ENCODE measurements at places on chromosomes 3 and 15.

DNA sequence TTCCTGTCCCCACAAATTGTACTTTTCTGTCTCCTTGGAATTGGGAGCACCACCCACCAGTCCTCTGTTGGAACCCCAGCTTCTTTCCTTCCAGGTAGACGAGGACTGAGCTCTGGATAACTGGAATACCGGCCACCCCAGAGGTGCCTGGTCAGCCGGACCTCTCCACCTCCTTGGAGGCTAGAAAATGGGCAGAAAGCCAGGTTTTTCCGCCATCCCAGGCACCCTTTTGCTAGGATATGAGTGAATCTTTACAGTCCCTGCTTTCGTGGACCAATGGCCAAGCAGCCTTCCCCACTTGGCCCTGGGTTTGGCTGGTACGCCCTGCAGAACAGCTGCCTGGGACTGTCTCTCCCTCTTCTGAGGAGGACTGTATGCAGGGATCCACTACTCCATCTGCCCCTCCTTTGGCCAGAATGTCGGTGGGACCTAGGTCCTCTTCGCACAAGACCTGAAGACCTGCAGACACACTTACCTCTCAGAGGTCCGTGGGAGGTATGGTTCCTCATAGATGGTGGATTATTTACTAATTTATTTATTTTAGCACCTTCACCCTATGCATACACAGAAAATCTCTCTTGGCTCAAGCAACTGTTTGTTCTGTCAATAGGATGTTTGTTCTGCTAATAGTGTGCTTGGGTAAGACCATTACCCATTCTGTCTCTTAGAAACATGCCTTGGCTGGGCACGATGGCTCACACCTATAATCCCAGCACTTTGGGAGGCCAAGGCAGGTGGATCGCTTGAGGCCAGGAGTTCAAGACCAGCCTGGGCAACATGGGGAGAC is 8.6 kb upstream of the CHAC1 start:
- DNase-seq, result no peak

GRCh38 chr3:42701371-42702065 is 1.1 kb downstream of the HHATL start:
- peak; percentile 54 for DNase-seq

DNA sequence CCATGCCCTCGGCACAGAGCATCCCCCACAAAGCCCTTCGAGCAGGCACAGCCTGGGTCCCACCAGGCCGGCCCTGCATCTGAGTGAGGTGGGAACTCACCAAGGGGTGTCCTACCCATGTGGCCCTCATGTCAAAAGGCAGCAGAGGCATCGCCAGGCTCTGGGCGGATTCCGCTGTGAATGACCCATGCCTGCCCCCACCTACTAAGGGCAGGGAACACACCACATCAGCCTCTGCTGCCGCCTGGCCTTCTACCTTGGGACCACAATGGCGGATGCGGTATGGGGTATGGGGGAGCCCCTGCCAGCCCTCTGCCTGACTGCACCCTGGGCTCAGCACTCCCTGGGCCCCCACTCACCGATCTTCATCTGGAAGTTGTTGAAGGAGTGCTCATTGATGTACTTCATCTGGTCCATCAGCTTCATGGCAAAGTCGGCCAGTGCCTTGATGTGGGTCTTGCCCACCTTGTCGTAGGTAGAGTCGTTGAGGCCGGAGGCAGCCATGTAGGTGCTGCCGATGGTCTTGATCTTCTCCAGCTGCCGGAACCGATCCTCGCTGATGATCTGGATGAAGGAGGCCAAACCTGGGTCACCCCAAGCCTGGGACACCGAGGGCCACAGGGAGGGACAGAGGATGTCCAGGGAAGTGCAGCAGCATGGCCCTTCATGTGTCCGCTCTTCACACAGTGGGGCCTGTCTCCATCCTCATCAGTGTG is 87.8 kb downstream of the SEC22A start:
- no peak for DNase-seq

DNA sequence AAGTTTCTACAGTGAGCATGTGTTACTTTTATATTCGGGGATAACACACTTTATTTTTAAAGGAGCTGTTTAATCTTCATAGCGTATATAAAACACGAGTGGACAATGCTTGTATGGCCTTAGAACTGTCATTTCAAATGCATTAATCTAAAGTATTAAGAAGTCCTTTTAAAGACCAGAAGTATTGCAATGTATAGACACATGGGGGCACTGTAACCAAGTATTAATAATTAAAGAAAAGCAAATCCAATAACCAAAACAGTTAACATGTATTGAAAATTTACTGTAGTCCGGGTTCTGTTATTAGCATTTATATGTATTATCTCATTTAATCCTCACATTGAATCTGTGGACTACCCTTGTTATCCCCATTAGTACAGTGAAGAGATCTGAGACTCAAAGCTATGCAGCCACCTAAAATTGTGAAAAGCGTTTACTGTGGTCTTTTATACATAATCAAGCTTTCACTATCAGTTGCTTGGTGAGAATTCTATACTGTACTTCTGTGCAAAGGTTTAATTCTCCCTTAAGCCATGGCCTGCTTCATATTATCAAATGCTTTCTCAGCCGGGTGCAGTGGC is 10.1 kb downstream of the ARL14 start:
- DNase-seq, result no peak

DNA sequence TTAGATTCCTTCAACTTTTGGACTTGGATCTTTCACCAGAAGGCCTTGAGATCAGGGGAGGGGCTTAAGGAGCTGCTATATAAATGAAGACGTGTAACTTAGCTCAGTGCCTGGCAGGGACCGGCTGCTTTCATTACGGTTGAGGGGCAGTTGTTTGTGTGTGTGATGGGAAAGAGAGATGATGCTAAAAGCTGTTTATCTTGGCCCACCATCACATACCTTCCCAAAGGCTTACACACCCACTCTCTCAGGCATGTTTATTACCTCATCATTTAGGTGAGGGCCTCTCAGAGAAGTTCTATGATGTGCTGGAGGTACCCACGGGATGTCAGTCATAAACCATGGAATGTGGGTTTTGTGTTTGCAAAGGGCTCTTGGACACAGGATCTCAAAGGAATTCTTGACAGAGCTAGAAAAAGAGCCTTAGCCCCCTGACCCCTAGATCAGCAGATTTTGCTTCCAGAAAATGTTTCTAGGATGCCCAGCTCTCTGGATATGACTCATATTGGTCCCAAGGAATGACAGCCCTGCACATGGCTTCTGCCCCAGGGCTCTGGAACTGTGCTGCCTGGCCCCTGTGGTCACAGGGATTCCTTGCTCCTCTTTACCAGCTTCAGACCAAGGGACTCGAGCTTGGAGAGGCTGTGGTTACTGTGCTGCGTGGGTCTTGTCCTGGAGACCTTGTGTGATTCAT is 15.9 kb upstream of the SMAD3 start:
- peak; percentile 56 for DNase-seq

DNA sequence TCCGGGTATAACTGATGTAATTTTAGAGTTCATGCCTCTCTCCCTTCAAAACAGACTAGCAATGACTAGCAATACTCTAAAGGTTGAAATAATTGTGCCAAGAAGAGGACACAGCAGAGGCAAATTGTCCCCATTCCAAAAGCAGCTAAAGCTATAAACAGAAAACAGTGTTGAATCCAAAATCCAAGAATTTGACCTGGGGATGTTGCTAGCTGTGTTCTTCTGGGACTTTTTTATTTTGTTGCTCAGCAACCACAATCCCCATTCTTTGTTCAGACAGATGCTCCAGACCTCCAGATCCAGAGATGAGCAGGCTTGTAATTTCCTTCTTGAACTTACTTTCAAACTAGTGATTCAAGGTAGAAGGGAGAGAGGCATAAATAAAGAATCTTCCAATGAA is 191.5 kb downstream of the FOXB1 start:
- no peak for DNase-seq

Measured in umbilical cord (tissue), 2 donors.